ENCODE measurements at places on chromosomes 12 and 14.
A peak's percentile ranks its signal among the peaks of the same experiment; 100 is the strongest.

DNA sequence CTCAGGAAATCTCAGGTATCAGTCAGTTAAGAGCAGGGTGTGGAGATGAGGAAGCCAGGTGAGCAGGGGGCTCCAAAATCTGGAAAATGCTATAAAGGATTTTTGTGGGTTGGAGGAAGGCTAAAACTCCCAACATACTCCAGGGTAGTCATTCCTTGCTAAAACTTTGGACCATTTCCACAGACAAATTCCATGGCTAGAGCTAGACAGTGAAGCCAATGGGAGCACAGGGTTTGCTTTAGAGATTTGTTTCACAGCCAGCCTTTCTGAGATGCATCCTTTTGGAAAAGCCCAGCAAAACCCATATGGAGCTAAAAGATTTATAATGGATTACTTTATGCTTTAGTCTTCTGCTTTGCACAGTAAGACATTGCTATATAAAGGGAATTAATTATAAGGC, 146.5 kb downstream of the SAMD4A start:
- no peak for DNase-seq

DNA sequence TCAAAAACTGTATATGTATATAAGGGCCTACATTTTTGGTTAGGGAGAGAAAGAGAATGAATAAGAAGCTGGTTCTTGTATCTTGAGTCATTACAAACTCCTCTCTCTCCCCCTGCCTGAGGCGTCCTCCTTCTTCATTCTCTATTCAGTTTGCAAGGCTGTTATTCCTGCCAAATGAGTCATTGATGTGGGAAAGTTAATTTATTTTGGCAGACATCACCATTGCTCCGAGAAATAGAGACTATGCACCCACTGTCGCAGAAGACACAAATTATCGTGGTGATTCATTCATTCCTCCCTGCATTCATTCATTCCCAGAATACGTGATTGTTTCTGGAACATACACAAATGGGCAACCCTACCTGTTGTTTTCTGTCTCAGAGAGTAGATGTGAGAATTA, 112.5 kb upstream of the MED13L start:
- DNase-seq: no peak

- DNase-seq: peak; percentile 46
Measured at GRCh38 chr14:75654127-75654732, 6.4 kb downstream of the ERG28 start.

DNA sequence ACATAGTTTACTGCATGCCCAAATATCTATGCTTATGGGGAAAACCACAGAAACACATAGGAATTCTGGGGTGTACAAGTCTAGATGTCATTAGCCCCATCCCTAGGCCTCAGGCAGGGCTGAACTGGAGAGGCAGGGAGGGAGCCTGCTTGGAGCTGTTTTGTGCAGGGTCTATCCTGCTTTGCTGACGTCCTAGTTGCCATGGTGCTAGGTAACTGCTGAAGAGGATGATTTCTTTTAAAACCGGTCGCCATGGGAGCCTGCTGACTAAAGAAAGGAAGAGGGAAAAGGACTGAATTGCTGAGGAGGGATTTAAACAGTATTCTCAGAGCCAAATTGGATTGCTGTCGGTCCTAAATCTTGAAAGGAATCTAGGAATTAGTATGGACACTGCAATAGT, 10.7 kb downstream of the GPR19 start:
- DNase-seq: no peak

DNA sequence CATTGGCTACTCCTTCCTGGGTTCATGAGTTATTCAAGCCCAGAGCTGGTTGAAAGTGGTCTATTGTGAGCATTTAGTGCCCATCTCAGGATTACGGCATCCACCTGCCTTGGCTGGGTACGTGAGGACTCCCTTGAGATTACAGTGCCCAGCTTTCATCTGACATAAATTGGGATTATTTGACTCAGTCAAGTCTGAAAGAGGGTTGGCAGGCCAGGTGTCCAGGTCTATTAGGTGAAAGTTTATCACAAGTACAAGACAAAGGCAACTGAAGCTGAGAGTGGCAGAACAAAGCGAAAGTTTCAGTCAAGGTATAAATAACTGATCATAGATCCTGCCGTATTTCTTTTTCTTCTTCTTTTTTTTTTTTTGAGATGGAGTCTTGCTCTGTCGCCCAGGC, 84.6 kb upstream of the ATF7IP start:
- no peak for DNase-seq

- DNase-seq: no peak
Measured at GRCh38 chr14:45619831-45620230, 366.8 kb upstream of the MIS18BP1 start.

- no peak for DNase-seq
Measured at GRCh38 chr14:104309657-104310369, 171.4 kb downstream of the KIF26A start.

- DNase-seq: no peak
Measured at GRCh38 chr14:100547633-100548294, 39.5 kb downstream of the BEGAIN start.

DNA sequence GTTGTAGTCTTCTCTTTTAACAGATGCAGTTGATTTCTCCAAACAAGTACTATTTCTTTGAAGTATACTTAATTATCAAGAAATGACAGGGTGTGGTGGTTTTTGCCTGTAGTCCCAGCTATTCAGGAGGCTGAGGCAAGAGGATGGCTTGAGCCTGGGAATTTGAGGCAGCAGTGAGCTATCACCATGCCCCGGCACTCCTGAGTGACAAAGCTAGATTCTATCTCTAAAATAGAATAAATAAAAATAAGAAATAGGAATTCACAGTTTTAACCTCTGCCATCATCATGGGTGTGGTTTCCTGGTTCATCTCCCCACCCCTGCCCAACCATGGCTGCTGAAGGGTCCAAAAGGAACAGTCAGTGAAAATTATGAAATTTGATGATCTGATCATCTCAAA, 290.2 kb upstream of the FLRT2 start:
- DNase-seq: no peak

DNA sequence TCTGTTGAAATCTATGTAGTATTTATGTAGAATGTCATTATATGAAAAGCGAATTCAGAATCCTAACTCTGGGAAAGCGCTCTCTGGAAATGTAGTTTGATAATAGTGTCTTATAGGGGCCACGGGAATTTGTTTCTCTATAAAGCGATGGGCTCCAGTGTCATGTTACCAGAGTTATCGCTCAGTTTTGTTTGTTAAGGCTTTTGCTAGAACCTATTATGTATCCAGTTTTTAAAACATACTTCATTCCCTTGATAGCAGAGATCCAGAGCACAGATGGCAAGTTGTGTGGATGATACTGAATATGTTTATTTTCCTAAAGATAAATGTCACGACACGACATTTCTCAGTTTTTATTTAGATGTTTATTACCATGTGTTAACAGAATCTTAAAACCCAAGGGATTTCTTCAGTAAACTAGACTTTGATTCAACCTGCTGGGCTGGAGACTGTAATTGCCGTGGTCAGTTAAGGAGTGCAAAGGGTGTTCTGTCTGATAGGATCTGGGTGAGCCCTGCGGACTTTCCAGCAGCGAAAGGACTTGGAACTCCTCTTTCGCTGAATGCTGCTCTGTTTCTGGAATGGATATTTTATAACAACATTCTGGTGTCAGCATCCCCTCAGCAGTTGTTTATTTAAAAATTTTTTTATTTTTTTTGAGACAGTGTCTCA, 1.7 kb upstream of the DNAH10 start:
- DNase-seq: no peak
